ENCODE measurements at places on chromosomes 3 and 15.

GRCh38 chr3:47412842-47413520, 32.2 kb downstream of the PTPN23 start:
- peak overlapping the region; percentile 43 for H3K27ac ChIP-seq
- H3K36me3 ChIP-seq, result peaks cover 21% of the 10 kb centered on the region
- H3K4me3 ChIP-seq, result no peak overlapping the region
- H3K4me1 ChIP-seq, result no peaks in the 10 kb centered on the region
- no peaks in the 10 kb centered on the region for H3K27me3 ChIP-seq
- DNase-seq, result no peak

- peaks cover 9% of the 10 kb centered on the region for H3K4me1 ChIP-seq
- peaks cover 28% of the 10 kb centered on the region for H3K36me3 ChIP-seq
- H3K4me3 ChIP-seq, result no peak overlapping the region
- DNase-seq, result no peak
Measured at GRCh38 chr3:10262027-10262426, 13.8 kb downstream of the TATDN2 start.

- no peaks in the 10 kb centered on the region for H3K27me3 ChIP-seq
- no peak overlapping the region for H3K27ac ChIP-seq
- H3K36me3 ChIP-seq, result no peaks in the 10 kb centered on the region
- peaks cover 4% of the 10 kb centered on the region for H3K4me1 ChIP-seq
- DNase-seq, result no peak
Measured at GRCh38 chr3:147921051-147921450, 511.9 kb downstream of the ZIC1 start.

DNA sequence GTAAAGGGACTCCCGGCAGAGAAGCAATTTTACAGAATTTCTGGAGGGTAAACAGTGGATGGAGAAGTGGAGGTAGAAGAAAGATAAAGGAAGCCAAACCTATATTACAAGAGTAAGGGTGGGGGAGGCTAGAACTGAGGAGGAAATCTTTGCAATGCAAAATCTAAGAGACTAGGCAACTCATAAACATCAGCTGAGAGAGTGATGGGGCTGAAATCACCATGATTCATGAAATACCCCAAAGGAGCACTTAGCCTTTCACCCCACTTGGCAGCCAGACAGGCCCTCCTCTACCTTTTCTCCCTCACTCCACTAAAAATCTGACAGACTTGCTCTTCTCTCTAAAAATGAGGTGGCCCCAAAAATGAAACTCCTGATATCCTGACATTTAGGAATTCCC, 19.5 kb upstream of the ZBTB38 start:
- H3K4me3 ChIP-seq, result no peak overlapping the region
- peaks cover 8% of the 10 kb centered on the region for H3K27me3 ChIP-seq
- H3K4me1 ChIP-seq, result peaks cover 4% of the 10 kb centered on the region
- H3K36me3 ChIP-seq, result no peaks in the 10 kb centered on the region

DNA sequence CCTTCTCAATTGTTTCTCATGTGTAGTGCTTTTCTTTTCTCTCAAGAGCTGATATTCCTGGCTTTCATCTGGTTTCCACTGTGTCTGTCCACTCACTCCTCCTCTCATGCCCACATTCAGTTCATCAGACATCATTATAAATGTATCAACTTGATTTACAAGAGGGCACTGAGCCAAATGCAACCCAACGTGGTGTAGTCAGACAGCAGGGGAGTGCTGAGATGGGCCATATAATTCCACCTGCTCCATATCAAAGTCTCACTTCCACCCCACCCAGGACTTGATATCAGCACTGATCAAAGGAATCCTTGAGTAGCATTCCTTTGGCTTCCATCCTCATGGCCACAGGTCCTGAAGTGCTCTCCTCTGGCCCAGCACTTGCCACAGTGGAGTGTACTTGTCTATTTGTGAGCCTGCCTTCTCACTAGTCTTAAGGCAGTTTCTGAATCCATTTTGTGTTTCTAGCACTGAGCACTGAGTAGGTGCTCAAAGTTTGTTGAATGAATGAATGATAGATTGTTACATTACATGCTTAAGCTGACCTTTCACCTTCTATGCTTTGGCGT, 252.8 kb downstream of the CLSTN2 start:
- no peak overlapping the region for H3K4me3 ChIP-seq
- no peak for DNase-seq
- H3K4me1 ChIP-seq, result no peaks in the 10 kb centered on the region
- no peaks in the 10 kb centered on the region for H3K36me3 ChIP-seq
- H3K27me3 ChIP-seq, result no peaks in the 10 kb centered on the region

DNA sequence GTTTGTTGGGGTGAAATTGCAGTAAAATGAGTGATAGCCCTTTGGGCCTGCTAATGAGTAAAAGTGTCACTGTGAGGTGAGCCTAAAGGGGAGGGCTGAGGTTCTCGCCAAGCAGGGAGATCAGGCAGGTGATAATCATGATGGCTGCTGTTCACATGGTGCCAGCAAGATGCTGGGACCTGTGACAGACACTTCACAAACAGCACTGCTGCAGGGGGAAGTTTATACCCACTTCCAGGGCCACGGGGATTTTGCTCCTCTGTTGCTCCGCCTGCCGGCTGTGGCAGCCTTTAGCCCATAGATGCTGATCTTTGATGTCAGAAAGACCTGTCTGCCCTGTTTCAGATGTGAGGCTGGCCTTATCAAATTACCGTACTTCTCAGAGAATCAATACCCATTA, 96.7 kb downstream of the SV2B start:
- H3K27ac ChIP-seq, result no peak overlapping the region
- H3K4me3 ChIP-seq, result no peak overlapping the region
- H3K4me1 ChIP-seq, result peaks cover 32% of the 10 kb centered on the region
- DNase-seq, result no peak

GRCh38 chr15:67674983-67675382, 132.5 kb downstream of the MAP2K5 start:
- no peak overlapping the region for H3K4me3 ChIP-seq
- H3K27ac ChIP-seq, result no peak overlapping the region
- H3K4me1 ChIP-seq, result no peaks in the 10 kb centered on the region
- no peak for DNase-seq
- peaks cover 6% of the 10 kb centered on the region for H3K36me3 ChIP-seq

DNA sequence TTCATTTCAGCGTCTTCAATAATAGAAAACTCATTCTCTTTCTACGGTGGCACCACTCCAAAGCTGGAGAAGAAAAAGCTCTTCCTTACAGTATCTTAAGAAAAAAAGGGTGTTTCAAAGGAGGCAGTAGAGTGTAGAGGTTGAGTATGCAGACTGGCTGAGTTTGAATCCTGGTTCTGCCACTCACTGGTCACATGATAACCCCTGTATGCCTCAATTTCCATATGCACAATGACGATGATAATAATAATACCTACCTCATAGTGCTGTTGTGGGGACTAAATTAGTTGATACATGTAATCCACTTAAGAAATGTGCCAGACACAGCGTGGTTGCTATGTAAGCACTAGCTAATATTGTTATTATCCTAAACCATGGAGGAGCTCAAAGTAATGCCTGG, 4.5 kb downstream of the ANP32A start:
- H3K4me1 ChIP-seq, result peaks cover 39% of the 10 kb centered on the region
- DNase-seq, result no peak
- H3K36me3 ChIP-seq, result peaks cover 2% of the 10 kb centered on the region
- H3K27ac ChIP-seq, result peak overlapping the region; percentile 49
- H3K4me3 ChIP-seq, result peak overlapping the region; percentile 95

- H3K27me3 ChIP-seq, result no peaks in the 10 kb centered on the region
- peaks cover 3% of the 10 kb centered on the region for H3K4me1 ChIP-seq
- no peak overlapping the region for H3K4me3 ChIP-seq
- H3K27ac ChIP-seq, result no peak overlapping the region
Measured at GRCh38 chr15:59312205-59312604, 60.5 kb downstream of the MYO1E start.

- peak overlapping the region; percentile 98 for H3K27ac ChIP-seq
- peaks cover 6% of the 10 kb centered on the region for H3K36me3 ChIP-seq
- peaks cover 60% of the 10 kb centered on the region for H3K4me1 ChIP-seq
Measured at GRCh38 chr3:186099178-186099577, 9.7 kb downstream of the ETV5 start.

DNA sequence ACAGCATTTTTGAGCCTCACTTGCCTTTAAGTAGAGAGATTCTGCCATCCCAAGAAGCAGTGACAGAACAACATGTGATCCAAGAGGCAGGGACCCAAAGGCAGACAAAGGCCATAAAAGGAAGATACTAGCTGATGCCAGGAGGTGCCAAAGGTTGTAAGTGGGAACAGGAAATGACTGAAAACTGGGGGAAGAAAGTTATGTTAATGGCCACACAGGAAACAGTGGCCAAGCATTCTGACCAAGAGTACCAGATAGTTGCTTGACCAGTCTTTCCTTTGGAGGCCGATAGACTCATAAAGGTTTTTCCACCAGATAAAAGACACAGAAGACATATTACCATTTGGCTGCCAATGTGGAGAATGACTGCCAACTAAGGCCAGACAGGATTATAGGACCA, 274.5 kb upstream of the PEX5L start:
- H3K4me1 ChIP-seq, result peaks cover 3% of the 10 kb centered on the region
- no peaks in the 10 kb centered on the region for H3K36me3 ChIP-seq
- DNase-seq, result no peak
- peaks cover 3% of the 10 kb centered on the region for H3K27me3 ChIP-seq

DNA sequence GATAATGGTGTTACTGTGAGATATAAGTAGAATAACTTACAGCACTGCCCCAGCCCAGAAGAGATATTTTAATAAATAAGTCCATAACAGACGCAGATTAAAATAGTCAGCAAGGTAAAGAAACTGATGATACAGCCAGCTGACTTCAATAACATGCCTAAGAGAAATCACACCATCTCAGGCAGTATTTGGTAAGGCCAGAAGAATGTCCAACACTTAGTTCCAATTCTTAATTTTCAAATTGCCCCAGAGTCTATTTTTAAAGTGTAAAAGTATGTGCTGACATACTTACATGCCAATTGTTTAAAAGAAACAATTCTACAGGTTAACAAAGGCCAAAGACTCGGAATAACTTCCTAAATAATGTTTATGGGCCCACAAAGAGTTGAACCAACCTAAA, 1.6 kb downstream of the GNB4 start:
- H3K27me3 ChIP-seq, result peaks cover 73% of the 10 kb centered on the region
- H3K4me3 ChIP-seq, result no peak overlapping the region
- H3K4me1 ChIP-seq, result peaks cover 11% of the 10 kb centered on the region

- no peak for DNase-seq
- H3K4me1 ChIP-seq, result peaks cover 18% of the 10 kb centered on the region
- no peak overlapping the region for H3K4me3 ChIP-seq
- peaks cover 41% of the 10 kb centered on the region for H3K27me3 ChIP-seq
- H3K36me3 ChIP-seq, result peaks cover 3% of the 10 kb centered on the region
Measured at GRCh38 chr3:4687167-4687566, 194.0 kb downstream of the ITPR1 start.

- peaks cover 54% of the 10 kb centered on the region for H3K4me1 ChIP-seq
- H3K4me3 ChIP-seq, result no peak overlapping the region
- no peaks in the 10 kb centered on the region for H3K27me3 ChIP-seq
- no peak for DNase-seq
- H3K27ac ChIP-seq, result peak overlapping the region; percentile 10
Measured at GRCh38 chr15:101189409-101190091, 62.3 kb downstream of the CHSY1 start.

- DNase-seq, result no peak
- H3K36me3 ChIP-seq, result peaks cover 2% of the 10 kb centered on the region
- no peak overlapping the region for H3K4me3 ChIP-seq
Measured at GRCh38 chr3:38000242-38000916, 9.8 kb downstream of the VILL start.

- H3K27me3 ChIP-seq, result no peaks in the 10 kb centered on the region
- H3K36me3 ChIP-seq, result no peaks in the 10 kb centered on the region
- H3K4me3 ChIP-seq, result peak overlapping the region; percentile 90
- peak overlapping the region; percentile 96 for H3K27ac ChIP-seq
Measured at GRCh38 chr15:51830276-51830806, 888 bp downstream of the TMOD3 start.
